NCI-H510A (cell line): ENCODE measurements at places on chromosomes 2 and 18.
A peak's percentile ranks its signal among the peaks of the same experiment; 100 is the strongest.

DNA sequence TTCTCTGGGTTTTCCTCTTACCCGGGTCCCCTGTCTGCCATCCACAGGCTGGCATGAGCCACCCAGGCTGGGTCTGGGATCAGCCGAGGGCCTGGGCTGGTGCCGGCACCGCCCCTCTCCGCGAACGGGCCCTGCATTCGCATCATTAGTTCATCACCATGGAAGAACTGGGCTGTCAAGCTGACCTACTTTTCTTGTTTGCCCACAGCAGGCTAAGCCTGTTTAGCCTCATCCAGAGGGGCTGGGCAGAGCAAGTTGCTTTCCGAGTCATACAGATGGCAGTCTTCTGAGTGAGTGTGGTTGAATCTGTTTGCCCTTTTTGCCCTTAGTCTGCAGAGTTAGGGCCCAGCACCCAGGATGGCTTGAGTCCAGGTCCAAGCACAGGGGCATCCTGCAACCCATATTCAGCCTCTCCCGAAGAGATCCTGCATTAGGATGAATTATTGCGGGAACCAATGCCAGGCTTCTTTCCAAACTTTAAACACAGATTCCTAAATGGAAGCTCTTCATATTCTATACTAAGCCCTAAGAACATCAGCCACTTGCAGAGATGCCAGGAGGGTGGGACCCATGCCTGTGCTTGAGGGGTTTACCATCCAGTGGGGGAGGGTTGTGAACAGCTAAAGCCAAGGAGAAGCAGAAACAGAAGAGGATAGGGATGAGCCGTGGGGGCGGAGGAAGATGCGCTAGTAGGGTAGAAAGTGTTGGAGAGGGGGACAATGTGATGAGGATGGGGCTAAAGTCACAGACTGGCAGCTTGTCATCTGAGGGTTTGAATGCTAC lies 68.0 kb downstream of the NPAS2 start:
- no peak for DNase-seq

- no peak for DNase-seq
Observed at GRCh38 chr18:42527766-42528165, 572.7 kb downstream of the PIK3C3 start.

DNA sequence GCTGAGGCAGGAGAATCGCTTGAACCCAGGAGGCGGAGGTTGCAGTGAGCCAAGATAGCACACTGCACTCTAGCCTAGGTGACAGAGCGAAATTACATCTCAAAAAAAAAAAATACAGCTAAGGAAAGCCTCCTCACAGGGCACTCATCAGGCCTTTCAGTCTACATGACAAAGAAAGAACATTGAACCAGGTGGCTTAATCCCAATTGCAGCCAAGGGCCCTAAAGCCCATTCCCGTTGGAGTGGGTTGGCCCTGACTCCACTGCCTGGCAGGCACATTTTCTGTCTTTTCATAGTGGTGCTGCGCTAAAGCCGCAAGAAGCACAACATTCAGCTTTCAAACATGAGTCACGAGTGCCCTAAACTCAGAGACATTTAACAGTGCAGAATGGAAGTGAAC lies 372.5 kb downstream of the RNF144A start:
- DNase-seq = no peak

DNA sequence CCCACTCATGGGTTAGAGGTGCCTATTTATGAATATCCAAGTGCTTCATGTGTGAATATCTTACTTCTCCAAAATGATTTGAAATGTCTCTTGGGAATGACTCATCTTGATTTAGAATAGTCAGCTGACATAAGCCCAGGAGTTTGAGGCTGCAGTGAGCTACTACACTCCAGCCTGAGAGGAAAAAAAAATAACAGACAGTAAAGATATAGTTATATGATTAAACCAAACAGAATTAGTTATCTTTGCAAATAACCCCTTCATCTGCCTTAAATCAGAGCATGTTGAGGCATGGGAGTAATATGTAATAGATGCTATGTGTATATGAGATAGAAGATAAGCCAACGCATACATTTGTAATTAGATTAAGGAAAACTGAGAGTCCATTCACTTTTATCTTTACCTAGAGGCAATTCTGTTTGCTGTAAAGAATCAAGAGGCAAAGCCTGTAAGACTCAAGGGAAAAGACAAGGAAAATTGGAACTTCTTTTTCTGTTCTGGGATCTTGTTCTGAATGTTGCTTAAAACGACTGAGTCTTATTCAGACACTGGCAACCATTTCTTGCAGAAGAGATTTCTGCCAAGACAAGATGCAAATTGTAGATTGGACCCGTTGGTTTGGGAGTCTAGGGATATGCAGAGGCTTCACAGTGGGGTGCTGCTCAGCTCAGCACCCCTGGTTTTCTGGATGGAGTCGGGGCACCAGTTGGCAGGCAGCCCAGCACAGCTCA lies 104.4 kb downstream of the LIPG start:
- DNase-seq = no peak

GRCh38 chr2:234212534-234212933 lies 162.0 kb downstream of the SPP2 start:
- DNase-seq = no peak

DNA sequence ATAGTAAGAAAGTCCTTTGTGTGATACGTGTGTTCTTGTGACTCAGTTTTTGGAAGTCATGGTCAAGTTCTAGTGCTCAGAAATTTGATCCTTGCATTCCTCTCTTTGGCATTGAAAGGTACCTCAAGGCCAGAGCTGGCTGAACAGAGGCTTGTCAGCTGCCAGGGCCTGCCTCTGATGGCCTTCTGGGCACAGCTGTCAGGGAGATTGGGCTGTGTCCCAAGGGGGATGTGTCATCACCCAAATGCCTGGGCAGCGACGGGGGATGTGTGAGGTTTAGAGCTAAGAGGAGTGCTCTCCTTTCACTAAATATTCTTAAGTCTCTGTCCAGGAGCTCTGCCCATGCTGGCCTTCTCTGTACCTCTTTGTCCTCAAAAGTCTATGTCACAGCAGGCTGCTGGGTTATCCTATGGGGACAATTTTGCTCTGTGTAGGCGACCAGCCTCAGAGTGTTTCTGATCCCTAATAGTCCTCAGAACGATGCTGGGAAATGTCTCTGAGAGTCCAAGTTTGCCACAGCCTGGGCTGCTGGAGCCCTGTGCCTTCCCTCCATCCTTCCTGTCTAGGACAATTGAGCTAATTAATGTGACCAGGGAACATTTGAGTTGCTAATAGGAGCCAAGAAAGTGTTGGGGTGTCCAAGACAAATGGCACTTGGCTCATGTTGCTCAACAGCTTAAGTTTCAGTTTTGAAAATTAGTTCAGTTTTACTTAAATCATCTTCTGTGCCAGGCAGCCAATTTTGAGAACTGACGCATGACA lies 115.4 kb upstream of the ZNF521 start:
- DNase-seq = no peak

DNA sequence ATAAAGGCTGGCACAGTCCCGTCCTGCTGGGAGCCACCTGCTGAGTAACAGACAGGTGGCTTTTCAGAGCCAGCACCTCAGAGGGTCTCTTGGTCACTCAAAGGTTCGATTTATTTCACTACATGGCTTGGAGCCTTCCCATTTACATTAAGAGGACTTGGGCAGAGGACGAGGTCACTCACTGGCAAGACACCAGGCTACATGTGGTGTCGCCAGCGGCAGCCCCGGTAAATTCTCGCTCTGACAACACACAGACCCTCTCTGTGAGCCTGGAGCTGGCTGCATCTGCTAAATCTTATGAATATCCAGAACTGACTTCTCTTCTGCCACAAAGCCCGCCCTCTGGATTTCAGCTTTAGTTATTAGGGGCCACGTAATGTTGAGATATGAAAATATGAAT lies 254.7 kb downstream of the VAPA start:
- DNase-seq = no peak

GRCh38 chr2:205754924-205755321 lies 72.6 kb downstream of the NRP2 start:
- DNase-seq = no peak

GRCh38 chr18:69691008-69691760 lies 256.5 kb downstream of the CD226 start:
- DNase-seq = no peak

GRCh38 chr2:151637271-151637781 lies 97.0 kb downstream of the NEB start:
- DNase-seq = no peak

DNA sequence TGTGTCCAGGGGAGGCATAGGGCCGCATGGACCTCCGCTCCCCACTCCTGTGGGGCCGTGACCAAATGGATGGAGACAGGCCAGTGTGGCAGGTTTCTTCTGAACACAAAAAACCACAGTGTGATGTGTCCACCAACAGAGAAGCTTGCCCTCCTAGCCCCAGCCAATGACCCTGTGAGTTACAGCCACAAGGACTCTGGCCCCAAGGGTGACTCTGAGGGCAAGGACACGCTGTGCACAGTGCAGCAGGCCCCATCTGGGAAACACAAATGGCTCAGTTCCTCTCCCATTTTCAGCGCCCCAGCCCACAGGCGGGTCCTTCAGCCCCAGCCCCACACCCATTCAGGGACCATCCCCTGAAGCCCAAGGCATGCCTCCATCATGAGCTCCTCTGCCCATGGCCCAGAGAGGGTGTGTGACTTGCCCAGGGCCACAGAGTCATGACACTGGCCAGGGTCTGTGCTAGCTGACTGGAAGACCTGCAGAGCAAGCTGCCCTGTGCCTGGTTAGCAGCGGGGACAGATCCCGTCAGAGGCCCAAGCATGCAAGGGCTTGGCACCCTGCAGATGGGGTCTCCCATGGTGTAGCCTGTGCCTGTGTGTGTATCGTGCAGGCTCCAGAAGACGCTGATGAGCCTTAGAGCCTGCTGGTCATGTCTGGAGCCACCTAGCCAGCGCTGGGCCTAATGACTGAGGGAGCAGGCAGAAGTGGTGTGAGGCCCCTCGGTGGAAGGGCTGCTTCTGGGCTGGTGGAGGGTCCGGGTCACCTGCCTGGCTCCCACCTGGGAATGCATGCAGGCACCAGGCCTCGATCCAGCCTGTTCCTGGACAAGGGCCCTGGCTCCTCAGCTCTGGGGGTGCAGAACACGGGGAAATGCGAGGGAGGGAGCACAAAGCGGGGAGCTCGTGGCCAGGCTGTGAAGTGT lies 47.7 kb downstream of the HS6ST1 start:
- DNase-seq = no peak

DNA sequence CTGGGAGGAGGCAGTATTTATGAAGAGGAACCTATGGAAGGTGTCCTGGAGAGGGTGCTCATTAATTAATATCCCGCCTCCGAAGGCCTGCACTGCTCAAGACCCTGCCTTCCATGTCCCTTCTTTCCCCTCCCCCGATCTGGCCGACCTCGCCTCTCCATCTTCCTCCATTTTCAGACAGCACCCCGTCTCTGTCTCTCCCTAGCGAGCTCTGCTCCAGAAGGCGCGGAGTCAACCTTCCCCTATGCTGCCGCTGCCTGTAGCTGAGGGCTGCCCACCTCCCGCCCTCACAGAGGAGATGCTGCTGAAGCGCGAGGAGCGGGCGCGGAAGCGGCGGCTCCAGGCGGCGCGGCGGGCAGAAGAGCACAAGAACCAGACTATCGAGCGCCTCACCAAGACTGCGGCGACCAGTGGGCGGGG lies 1.1 kb upstream of the WBP1 start:
- peak; percentile 61 for DNase-seq

DNA sequence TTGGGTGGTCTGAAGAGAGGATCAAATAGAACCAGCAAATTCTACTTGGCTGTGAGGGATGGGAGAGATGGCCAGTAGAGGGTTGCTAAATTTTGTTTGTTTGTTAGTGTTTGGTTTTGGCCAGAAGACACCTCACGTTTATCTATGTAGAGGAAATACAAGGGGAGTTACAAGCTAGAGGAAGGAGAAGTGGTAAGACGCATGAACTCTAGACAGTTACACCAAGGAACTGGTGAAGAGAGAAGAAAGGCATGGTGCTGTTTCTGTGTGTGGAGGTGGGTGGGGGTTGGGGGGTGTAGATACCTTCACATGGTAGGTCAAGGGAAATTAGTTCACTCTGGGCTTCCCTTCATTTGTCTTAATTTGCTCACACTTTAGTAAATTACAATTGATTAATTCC lies 25.6 kb downstream of the RASGRP3 start:
- no peak for DNase-seq

DNA sequence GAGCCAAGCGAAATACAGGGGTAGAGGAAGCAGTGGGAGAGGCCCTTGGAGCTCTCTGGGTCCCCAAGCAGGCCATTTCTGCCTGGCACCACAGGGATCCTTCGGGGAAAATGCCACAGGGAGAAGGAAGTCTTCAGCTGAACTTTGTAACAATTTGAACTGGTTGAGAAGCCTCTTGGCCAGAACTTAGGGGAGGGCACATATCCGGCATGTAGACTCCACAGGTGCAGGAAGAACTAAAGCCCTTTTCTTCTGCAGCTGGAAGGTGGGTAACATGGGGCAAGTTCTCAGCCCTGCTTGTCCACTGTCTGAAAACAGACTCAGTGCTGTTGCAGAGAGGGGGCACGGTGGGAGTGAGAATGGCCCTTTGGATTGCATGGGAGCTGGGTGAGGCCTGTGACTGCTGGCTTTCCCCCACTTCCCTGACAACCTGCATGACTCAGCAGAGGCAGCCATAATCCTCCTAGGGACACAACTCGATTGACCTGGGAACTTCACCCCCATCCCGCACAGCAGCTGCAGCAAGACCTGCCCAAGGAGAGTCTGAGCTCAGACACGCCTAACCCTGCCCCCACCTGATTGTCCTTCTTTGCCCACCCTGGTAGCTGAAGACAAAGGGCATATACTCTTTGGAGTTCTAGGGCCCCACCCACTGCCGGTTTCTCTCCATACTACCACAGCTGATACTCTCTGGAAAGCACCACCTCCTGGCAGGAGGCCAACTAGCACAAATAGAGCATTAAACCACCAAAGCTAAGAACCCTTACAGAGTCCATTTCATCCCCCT lies 101.6 kb upstream of the FAM136A start:
- peak; percentile 72 for DNase-seq

DNA sequence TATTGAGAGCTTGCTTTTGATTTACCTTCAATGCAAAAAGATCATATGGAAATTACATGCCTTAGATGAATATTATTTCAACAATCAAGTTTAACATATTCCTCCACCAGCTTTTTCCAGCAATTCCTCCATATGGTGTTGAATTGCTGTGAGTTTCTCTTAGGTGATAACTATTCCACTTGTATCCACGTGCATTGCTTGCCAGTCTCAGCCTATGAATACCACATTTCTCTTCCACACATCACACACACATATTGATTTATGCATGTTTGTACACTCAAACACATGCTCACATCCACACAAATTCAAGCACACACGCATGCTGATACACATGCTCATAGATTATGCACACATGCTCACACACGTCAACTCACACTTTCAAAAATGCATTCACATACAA lies 770.0 kb upstream of the LINC00305 start:
- no peak for DNase-seq

DNA sequence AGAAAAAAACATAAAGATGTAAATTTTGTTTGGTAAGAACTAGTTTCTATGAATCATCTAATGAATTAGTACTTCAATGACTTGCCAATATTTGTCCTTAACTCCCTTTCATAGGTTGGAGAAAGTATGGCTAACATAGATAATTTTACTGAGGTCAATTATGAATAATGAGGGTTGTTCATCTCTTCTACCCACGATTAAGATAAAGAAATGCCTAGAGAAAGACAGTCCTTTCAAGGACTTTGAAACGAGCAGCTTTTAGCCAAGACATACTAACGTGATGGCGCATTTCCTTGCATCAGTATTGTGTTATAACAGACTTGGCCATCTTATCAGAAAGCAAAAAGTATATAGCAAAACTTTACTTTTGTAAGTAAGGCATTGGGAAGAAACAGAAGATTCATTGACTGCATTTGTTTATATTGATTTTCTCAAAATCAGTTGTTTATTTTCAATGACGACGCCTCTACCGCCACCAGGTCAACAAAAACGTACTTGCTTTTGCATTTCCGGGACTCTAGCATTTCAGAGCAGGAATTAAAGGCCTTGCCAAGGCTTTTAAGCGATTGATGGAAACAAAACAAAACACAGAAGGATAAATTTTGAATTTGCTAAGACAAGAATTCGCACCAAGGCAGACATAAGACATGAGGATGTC lies 961 bp downstream of the RBM43 start:
- no peak for DNase-seq
